ENCODE measurements at places on chromosomes 6 and 20.
A peak's percentile ranks its signal among the peaks of the same experiment; 100 is the strongest.

- peak; percentile 21 for DNase-seq
Observed at GRCh38 chr6:135250751-135251497, 69.8 kb downstream of the MYB start.

DNA sequence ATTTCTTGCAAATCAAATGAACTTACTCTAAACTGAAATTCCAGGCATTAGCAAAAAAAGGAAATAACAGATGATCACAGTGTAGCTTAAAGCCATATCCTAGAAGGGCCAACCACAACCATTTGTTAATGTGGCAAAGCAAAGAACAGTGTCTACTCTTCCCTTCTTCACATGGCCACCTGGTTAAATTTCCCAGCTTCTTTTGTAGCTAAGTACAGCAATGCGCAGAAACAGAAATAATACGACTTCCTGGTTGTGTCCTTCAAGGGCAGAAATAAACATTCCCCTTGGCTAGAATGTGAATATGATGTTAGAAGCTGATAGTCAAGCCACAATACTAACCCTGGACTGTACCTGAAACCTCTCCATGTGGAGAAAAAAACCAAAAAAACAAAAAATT is 9.6 kb downstream of the SNX3 start:
- DNase-seq: no peak

DNA sequence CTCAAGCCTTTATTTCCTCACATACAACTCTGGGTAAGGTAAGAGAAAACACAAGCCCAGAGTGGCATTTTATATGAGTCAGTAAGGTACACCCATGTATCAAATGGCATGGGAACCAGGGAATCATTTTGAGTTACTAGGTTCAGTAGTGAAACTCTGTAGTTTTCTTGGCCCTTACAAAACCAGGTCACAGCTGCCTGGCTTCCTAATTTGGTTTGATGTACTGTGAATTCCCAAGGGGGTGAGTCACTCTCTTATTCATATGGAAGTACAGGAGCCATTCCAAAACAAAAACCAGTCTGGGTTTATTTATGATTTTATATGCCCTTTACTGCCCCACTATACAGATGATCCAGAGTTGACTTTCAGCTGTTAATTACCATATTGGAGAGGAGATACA is 70.7 kb downstream of the PDE7B start:
- DNase-seq: no peak

GRCh38 chr6:78830805-78831204 is 36.5 kb upstream of the IRAK1BP1 start:
- DNase-seq: no peak

DNA sequence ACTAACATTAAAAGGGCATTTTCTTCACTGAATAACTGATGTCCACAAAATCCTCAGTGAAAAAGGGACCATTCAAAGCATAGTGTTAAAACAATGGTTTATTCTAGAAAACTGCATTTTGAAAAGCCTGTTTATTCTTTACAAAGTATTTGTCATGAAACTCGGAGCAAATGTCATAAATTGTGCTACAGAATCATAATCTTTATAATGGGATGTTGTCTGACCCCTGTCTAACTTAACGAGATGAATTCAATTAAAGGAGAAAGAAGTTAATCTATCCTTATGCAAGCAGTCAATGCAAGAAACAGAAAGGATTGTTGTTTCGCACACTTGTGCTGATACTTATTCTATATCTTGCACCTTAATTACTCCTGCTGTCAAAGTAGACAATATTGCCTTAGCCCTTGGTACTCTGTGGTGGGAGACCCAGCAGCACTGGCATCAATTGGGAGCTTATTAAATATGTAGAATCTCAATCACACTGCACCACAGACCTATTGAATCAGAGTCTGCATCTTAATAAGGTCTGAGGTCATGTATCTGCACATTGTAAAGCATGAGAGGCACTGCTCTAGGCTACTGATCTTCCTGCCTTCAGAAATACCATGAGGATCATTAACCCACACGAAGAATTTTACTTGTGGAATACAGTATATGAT is 708.3 kb downstream of the HDGFL1 start:
- DNase-seq: no peak

DNA sequence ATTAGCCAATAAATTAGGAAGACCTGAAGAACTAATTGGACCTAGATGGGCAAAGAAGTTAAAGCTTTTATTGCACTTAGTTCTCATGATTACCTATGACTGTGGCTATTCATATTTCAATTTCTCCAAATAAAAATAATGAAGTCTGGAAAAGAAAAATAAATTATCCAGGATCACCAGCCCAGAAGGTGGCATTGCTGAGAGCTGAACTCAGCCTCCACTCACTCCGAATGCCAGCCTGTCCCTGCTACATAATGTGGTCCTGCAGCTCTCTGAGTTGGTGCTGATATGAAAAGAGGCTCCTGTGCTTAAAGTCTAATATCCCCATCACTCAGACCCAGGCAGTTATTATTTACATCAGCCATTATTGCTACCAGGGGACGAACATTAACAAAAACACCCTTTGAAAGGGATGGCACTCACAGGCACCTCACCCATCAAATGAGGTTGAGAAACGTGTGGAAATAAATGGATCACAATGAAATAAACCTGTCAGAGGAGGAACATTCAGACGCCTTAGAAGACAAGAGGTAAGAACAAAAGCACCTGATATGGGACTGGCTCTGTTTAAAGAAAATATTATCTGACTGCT is 649.7 kb upstream of the CHD6 start:
- DNase-seq: no peak

GRCh38 chr20:49377326-49377725 is 99.5 kb upstream of the ZNFX1 start:
- DNase-seq: no peak

GRCh38 chr6:88823998-88824397 is 139.4 kb downstream of the RNGTT start:
- DNase-seq: no peak

Measured in NCI-H2081 (cell line).